ENCODE measurements at places on chromosomes 1 and 21. TPM values are rescaled to one million over a fixed set of nuclear protein-coding genes. Genes with fewer than 3 reads are reported as not detected.

The NR1I3 gene
- 10.4 TPM for total RNA-seq

The CCDC28B gene
- total RNA-seq = 0.75 TPM

The TNFAIP8L2 gene
- total RNA-seq = 8.7 TPM

The GSTM5 gene
- total RNA-seq = 1.3 TPM

The NR5A2 gene
- 37.5 TPM for total RNA-seq

- H3K36me3 ChIP-seq = no peaks in the 10 kb centered on the region
- no peaks in the 10 kb centered on the region for H3K27me3 ChIP-seq
- no peak for DNase-seq
- no peak overlapping the region for H3K27ac ChIP-seq
- no peaks in the 10 kb centered on the region for H3K4me1 ChIP-seq
- no peak overlapping the region for H3K4me3 ChIP-seq
Observed at GRCh38 chr1:200968469-200969410, 54.8 kb downstream of the KIF21B start.

DNA sequence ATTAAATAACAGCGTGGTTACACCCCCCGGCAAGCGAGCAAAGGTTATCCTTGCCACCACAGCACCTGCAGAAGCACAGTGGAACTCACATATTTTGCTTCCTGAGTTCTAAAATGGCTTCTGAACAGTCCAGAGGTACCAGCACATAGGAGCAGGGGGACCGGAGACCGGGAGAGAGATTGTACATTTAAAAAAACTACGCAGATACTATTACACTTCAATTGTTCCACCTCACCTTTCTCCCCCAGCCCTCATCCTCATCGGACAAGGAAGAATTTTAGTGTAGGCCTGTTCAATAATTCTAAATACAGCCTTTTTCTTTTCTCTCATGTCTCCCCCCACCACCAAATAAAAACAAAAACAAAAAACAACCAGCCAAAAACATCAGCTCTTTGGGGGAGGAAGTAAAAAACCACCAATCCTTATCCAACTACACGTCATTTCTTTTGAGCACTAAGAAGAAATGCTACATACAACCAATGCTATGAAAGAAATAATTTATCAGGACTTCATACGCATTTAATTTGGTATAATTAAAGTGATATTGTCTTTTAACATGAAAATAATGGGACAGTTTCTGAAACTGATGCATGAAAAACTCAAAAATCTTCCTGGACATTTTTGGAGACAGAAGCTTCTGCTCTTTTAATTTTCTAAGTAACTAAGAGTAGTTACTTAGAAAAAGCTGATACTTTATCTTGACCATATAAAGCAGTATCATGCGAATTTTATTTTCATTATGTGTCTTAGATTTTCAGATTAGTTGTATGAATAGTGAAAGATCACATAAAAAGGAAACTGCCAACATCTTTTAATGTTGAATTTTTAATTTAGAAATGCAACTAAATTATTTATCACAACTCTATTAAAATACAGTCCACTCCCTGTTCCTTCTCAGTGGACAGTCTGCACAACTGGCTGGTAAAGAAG lies 9.1 kb downstream of the CDKN2C start:
- no peak overlapping the region for H3K4me3 ChIP-seq
- DNase-seq = peak; percentile 45
- peak overlapping the region; percentile 72 for H3K27ac ChIP-seq
- peaks cover 23% of the 10 kb centered on the region for H3K4me1 ChIP-seq
- no peaks in the 10 kb centered on the region for H3K27me3 ChIP-seq

GRCh38 chr1:18182398-18183160 lies 75.0 kb downstream of the IGSF21 start:
- H3K4me1 ChIP-seq = no peaks in the 10 kb centered on the region
- no peak overlapping the region for H3K4me3 ChIP-seq
- no peak for DNase-seq

- no peak overlapping the region for H3K4me3 ChIP-seq
- no peaks in the 10 kb centered on the region for H3K27me3 ChIP-seq
- H3K4me1 ChIP-seq = no peaks in the 10 kb centered on the region
- no peak for DNase-seq
- no peaks in the 10 kb centered on the region for H3K36me3 ChIP-seq
Observed at GRCh38 chr1:234240680-234241079, 132.6 kb upstream of the COA6 start.

DNA sequence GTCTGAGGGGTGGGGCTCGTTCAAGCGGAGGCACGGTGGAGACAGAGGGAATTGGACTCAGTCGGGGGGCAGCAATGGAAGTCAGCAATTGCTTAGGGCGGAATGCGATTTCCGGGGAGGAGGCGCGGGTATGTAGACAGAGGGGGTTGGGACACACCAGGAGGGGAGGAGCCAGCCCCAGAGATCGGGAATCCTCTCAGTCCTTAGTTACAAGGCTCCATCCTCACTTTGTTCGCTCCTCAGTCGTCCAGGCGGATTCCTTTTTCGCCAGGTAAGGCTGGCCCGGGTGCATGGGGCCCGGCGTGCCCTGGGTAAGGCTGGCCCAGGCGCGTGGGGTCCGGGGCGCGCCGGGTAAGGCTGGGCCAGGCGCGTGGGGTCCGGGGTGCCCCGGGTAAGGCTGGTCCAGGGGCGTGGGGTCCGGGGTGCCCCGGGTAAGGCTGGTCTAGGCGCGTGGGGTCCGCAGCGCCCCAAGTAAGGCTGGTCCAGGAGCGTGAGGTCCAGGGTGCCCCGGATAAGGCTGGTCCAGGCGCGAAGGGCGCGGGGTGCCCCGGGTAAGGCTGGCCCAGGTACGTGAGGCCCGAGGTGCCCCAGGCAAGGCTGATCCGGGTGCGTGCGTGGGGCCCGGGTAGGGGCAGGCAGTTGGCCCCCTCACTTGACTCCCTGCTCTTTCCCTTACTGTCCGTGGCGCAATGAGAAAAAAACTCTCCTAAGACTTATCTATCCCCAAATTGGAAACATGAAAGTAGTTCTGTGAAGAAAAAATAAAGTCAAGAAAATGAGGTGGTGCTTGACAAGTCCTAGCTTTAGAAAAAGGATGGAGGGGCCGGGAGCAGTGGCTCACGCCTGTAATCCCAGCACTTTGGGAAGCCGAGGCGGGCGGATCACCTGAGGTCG lies at the start of gene L1TD1:
TSS of gene L1TD1 (plus strand) at position 199 of the 894 bp plus-strand sequence. CDS start 11,780 bp downstream, outside the sequence.
- DNase-seq = no peak
- H3K4me1 ChIP-seq = peaks cover 7% of the 10 kb centered on the region
- H3K27me3 ChIP-seq = no peaks in the 10 kb centered on the region
- no peaks in the 10 kb centered on the region for H3K36me3 ChIP-seq
- H3K4me3 ChIP-seq = no peak within 1 kb of the TSS

- no peak overlapping the region for H3K4me3 ChIP-seq
- H3K27me3 ChIP-seq = no peaks in the 10 kb centered on the region
- H3K27ac ChIP-seq = peak overlapping the region; percentile 16
- H3K4me1 ChIP-seq = no peaks in the 10 kb centered on the region
- DNase-seq = no peak
Observed at GRCh38 chr1:56522680-56523079, 56.7 kb downstream of the PLPP3 start.

DNA sequence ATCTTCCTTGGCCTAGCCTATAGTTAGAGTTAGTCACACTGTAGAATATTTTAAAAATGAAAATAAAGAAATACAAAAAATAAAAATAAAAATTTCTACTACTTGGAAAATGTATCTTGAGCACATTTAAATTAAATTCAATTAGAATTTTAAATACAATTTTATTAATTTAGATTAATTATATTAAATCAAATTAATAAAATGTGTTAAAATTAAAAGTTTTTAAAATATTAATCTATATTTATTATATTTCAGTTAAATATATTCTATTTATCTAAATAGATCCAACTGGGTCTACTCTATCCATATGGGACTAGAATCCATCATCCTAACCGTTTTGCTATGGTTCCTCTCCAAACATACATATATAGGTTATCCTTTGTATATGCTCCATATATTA lies 588.3 kb upstream of the TMPRSS15 start:
- no peak for DNase-seq
- no peak overlapping the region for H3K4me3 ChIP-seq
- no peaks in the 10 kb centered on the region for H3K27me3 ChIP-seq
- no peak overlapping the region for H3K27ac ChIP-seq
- no peaks in the 10 kb centered on the region for H3K36me3 ChIP-seq

DNA sequence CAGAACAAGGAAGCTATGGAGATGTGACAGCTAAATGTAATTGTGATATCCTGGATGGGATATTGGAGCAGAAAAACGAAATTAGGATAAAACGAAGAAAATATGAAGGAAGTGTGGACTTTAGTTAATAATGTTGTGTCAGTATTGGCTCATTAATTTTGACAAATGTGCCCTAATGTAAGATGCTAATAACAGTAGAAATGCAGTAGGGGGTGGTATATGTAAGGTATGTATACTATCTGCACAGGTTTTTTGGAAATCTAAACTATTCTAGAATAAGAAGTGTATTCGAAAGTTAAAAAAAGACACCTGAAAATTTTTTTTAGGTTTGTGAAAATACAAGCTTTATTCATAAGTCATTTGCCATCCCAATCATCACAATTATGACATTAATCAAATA lies 421.4 kb upstream of the B3GALT2 start:
- H3K27me3 ChIP-seq = no peaks in the 10 kb centered on the region
- H3K27ac ChIP-seq = no peak overlapping the region
- H3K36me3 ChIP-seq = no peaks in the 10 kb centered on the region
- H3K4me3 ChIP-seq = no peak overlapping the region

DNA sequence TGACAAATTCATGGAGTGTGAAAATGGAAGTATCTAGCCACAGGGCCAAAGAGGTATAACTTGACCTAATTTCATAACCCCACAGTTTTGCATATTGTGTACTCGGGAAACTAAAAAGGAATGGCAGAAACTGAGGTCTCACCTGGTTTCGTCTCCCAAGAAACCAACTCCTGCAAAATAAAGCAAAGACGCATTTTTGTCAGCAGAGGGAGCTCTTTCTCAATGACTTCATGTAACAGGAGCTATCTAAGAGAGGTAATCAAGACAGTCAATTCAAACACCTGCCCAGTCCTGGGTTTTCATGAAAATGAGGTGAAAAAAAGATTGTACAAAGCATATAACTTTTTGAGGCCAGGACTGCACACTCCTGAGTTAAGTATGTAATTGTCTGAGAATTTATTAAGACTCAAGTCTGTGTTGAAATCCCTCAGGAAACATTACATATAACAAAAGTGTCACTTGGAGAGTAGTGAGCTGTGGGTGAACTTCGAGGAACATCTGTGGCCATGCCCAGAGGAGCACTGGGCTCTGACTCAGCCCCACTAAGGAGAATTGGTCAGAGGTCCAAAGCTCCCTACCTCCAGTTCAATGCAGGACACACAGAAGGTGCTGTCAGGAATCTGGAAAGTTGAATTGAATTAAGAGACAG lies 17.6 kb downstream of the FCRL4 start:
- no peaks in the 10 kb centered on the region for H3K27me3 ChIP-seq
- H3K4me3 ChIP-seq = no peak overlapping the region
- DNase-seq = no peak
- H3K4me1 ChIP-seq = no peaks in the 10 kb centered on the region
- H3K36me3 ChIP-seq = no peaks in the 10 kb centered on the region

DNA sequence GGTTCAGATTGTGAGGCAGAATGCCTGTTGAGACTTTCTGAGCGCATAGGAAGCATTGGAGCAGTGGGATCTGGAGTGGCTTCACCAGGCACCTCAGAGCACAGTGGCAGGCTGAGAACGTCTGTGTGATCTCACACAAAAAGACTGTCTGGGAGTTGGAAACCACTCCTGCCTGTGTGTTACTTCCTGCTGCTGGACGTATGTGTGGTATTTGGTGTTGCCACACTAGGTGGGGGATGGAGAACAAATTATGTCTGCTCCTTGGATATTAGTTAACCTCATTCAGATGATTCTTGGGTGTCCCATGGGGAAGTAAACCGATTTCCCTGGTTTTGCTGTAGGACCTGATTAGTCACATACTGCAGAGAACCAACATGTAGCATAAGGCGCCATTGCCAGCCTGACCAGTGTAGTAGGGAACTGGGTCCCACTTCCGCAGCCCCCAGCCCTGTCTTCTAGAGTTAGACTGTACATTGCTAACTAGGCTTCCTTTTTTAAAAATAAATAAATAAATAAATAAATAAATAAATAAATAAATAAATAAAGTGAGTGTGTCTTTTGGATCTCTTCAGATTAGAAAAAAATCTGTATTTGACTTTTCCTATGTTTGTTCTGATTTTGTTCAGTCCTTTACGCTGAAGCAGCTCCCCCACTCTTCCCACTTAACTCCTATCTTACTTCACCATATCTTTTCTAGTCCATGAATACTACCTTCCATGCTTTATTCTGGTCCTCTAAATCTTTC lies 26.9 kb downstream of the UCK2 start:
- H3K27me3 ChIP-seq = no peaks in the 10 kb centered on the region
- peaks cover 29% of the 10 kb centered on the region for H3K4me1 ChIP-seq
- H3K27ac ChIP-seq = no peak overlapping the region
- H3K4me3 ChIP-seq = no peak overlapping the region

- H3K36me3 ChIP-seq = no peaks in the 10 kb centered on the region
- H3K4me3 ChIP-seq = no peak overlapping the region
- H3K4me1 ChIP-seq = no peaks in the 10 kb centered on the region
- H3K27me3 ChIP-seq = no peaks in the 10 kb centered on the region
Observed at GRCh38 chr1:197660389-197660788, 114.9 kb downstream of the DENND1B start.

DNA sequence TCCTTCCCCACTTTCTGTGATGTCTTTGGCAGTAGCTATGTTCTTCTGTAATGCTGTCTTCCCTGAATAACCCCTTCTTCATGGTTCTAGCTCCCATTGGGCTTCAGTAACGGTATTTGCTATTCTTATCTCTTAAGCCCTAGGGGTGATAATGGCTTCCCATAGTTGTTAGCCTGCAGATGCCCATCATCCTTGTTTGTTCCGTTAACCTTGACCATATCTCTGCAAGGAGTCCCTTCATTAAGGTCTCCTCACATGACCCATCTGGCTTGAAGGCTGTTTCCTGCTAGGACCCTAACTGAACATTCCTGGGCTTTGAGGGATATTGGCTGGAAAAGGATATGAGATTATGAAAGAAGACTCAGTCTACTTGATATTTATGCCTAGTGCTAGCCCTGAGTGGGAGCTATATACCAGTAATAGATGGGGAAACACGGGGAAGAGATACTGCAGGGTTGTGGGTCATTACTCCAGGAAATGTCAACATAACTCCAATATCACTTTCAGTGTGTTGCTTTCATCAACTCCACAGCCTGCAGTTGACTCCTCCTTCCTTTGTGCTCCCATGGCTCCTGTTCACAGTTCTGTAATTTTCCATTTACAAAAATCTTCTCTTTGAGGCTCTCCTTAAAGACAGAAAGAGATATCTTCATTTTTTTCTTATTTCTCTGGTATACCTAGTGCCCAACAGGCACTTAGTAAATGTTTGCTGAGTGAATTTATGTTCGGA lies 2.5 kb downstream of the MR1 start:
- no peaks in the 10 kb centered on the region for H3K36me3 ChIP-seq
- H3K4me1 ChIP-seq = peaks cover 19% of the 10 kb centered on the region
- H3K27ac ChIP-seq = no peak overlapping the region
- H3K4me3 ChIP-seq = no peak overlapping the region
- H3K27me3 ChIP-seq = no peaks in the 10 kb centered on the region

- H3K4me1 ChIP-seq = peaks cover 8% of the 10 kb centered on the region
- H3K36me3 ChIP-seq = no peaks in the 10 kb centered on the region
- H3K27me3 ChIP-seq = no peaks in the 10 kb centered on the region
- H3K27ac ChIP-seq = peak within 1 kb of the TSS; percentile 95
- peak within 1 kb of the TSS; percentile 96 for H3K4me3 ChIP-seq
- DNase-seq = peak; percentile 94
Observed at GRCh38 chr1:51519048-51519864, at the start of gene EPS15. TSS of gene EPS15 (minus strand) at chr1:51519266. CDS start at chr1:51519231, 35 bp downstream.
